Activated T-helper 1 cell treated with anti-CD3 and anti-CD28 coated beads, Interleukin-2, amount 50 U/mL, for 16 hours (primary cell): ENCODE measurements at places on chromosomes 16 and 17.

DNA sequence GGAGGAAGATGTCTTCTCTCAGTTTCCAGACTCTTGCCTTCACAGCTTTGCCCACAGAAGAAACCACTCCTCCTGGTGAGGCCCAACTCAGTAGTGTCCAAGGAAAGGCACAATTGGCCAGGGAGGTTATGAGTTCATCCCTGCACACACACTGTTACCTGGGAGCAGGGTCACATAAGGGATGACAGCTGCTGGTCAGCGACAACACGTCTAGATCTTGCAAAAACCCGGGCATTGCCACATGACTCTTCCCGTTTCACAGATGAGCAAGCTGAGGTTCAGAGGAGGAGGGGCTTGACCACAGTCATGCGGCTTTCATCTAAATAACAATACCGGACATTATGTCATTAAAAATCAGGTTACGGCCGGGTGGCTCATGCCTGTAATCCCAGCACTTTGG lies 186.0 kb downstream of the COPRS start:
- no peak for DNase-seq

GRCh38 chr17:70677783-70678647 lies 508.7 kb downstream of the KCNJ2 start:
- DNase-seq: no peak

DNA sequence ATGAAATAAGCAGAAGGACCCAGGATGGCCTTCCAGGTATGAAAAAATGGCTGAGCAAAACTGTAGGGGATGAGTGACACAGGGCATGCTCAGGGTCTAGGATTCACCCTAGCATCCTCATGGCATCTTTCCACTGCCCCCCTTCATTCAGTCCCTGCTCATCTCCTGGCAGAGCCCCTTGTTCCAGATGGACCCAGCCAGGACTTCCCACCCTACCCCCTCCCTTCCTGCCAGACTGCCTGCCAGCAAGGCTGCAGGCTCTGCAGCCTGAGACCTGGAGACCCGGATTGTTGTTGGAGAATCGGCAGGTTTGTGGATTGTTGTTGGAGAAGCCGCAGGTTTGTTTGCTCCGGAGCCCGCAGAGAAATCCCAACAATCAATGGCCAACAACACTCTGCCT lies 6.6 kb downstream of the SEZ6 start:
- DNase-seq: no peak

- DNase-seq: no peak
Measured at GRCh38 chr16:80931801-80932707, 74.6 kb downstream of the CMC2 start.

GRCh38 chr16:84319146-84319760 lies 24.6 kb downstream of the WFDC1 start:
- no peak for DNase-seq

DNA sequence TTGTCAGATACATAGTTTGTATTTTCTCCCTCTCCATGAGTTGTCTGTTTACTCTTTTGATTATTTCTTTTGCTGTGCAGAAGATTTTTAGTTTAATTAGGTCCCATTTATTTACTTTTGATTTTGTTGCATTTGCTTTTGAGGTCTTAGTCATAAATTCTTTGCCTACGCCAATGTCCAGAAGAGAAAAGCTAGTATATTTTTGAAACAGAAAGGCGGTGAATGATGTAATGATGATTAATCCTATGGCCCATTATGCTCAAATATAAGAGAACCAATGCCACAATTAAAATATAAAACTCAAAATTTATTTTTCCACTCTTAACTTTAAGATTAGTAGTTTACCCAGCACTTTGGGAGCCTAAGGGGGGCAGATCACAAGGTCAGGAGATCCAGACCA lies 59.8 kb upstream of the SMIM36 start:
- DNase-seq: no peak

- DNase-seq: no peak
Measured at GRCh38 chr17:50482110-50482509, 3.5 kb downstream of the RSAD1 start.

GRCh38 chr17:44971776-44972483 lies 3.8 kb upstream of the C1QL1 start:
- DNase-seq: no peak

DNA sequence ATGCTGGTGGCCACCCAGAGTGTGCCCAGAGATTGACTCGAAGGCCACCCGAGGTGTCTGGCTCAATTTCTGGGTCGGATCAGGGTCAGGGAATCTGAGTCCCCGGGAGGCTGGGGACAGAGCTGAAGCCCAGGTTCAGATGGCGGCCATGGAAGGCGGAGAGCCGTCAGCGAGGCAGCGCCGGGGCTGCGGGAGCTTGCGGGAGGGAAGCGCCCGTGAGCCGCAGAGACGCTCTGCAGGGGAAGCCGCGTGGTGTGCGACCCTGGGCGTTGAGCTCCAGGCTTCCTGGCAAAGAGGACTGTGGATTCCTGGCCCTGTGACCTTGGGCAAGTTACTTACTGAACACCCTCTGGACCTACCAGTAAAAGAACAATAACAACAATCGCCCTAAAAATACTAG lies 518 bp upstream of the SPATA22 start:
- no peak for DNase-seq
